ENCODE measurements at places on chromosomes 4 and X. TPM values are rescaled to one million over a fixed set of nuclear protein-coding genes. Genes with fewer than 3 reads are reported as not detected.

UGT2A1 gene
- total RNA-seq = not detected

OSTC gene
- 312 TPM for total RNA-seq

GRCh38 chr4:174273930-174274329 is 9.5 kb downstream of the FBXO8 start:
- no peak overlapping the region for H3K27ac ChIP-seq
- H3K4me3 ChIP-seq = no peak overlapping the region
- no peak for DNase-seq
- H3K27me3 ChIP-seq = no peaks in the 10 kb centered on the region
- no peaks in the 10 kb centered on the region for H3K36me3 ChIP-seq
- no peaks in the 10 kb centered on the region for H3K4me1 ChIP-seq

YIPF6 gene
- total RNA-seq = 27.1 TPM

TBC1D8B gene
- 12.3 TPM for total RNA-seq

DNA sequence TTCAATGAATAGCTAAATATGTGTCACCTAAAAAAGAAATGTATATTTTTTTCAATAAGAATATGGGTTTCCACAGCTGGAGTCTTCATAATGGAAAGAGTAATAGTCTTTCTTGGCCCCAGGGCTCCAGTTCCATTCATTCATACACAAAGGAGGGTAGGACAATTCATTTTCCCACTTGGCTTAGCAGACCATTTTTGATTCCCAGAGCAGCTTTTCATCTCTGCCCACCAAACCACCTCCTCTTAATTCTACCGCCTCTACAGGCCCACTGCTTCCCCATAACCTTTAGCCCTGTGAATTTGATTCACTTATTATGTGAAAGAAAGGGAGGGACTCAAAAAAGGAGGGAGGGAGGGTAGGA is 129.9 kb upstream of the PAK3 start:
- no peak overlapping the region for H3K27ac ChIP-seq
- DNase-seq = no peak

DNA sequence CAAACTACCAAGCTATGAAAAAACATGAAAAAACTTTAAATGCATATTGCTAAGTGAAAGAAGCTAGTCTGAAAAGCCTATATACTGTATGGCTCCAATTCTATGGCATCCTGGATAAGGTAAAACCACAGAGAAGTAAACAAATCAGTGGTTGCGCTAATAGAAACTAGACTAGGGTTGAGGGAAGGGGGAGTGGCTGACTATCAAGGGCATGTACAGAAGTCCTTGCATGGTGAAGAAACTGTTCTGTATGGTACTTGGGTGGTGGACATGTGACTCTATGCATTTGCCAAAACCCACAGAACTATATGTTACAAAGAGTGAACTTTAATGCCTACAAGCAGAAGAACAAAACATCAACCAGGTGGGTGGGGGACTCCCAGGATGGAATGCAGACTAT is 96.8 kb downstream of the MTMR1 start:
- no peaks in the 10 kb centered on the region for H3K4me1 ChIP-seq
- H3K27me3 ChIP-seq = no peaks in the 10 kb centered on the region
- no peak for DNase-seq
- H3K4me3 ChIP-seq = no peak overlapping the region

DNA sequence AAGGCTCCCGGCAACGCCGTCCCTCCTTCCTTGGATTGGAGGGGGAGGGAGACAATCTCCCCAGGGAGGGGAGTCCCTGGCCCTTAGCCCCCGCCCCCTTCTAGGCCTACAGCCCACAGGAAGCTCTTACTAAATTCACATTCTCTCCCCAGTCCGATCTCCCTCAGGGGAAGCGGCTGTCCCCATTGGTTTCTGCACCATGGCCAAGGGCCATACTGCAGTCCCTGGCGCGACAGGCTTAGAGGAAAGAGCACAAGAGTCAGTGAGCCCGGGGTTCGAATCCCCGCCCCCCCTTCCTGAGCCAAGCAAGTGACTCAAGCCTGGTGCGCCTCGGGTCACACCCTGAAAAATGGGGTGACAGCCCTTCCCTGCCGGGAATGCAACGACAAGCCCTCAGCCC is 1.1 kb downstream of the ABLIM2 start:
- DNase-seq = peak; percentile 58
- H3K36me3 ChIP-seq = no peaks in the 10 kb centered on the region
- peaks cover 10% of the 10 kb centered on the region for H3K4me1 ChIP-seq
- H3K4me3 ChIP-seq = no peak overlapping the region

GPR143 gene
- not detected for total RNA-seq

DNA sequence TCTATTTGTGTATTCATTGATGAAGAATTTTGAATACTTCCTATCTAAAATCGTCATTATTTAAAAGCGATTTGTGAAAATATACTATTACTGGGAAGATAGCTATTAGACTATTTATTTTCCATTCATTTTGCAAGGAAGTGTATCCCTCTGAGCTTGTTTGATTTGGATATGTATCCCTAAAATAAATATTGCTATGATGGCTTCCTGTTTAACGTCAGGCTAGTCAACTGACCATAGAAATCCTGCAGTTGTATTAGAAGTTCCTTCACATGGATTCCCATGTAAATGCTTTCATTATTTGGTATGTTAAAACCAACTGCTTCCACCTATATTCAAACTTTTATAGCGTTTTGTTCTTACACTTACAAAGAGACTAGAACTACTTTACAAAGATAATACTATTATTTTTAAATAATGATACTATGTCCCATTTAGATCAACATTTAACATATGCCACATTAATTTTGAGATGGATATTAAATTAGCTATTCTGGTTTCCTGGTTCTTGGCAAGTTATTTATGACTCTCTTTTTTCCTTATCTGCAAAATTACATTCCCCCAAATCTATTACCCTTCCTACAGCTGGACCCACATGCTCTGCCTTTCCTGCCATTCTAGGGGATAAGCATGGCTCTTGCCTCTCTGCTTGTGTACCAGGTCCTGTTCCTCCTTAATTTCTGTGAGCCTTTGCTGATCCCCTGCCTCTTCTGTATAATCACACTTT is 26.7 kb upstream of the PDE5A start:
- H3K4me3 ChIP-seq = no peak overlapping the region
- no peaks in the 10 kb centered on the region for H3K27me3 ChIP-seq
- no peaks in the 10 kb centered on the region for H3K36me3 ChIP-seq
- DNase-seq = no peak
